Activated CD8-positive, alpha-beta T cell treated with anti-CD3 and anti-CD28 coated beads for 36 hours (primary cell): ENCODE measurements at places on chromosomes 2 and 18. TPM values are rescaled to one million over a fixed set of nuclear protein-coding genes. Genes with fewer than 3 reads are reported as not detected.
A peak's percentile ranks its signal among the peaks of the same experiment; 100 is the strongest.

The SP9 gene
- total RNA-seq: not detected

The ESPNL gene
- 0.11 TPM for total RNA-seq

The RBKS gene
- 7.2 TPM for total RNA-seq

The POTEC gene
- total RNA-seq: not detected

The GNAL gene
- total RNA-seq: not detected

The ARHGAP28 gene
- not detected for total RNA-seq

The KIF1A gene
- 10.2 TPM for total RNA-seq

The BCL2 gene
- 104 TPM for total RNA-seq

The BOD1L2 gene
- not detected for total RNA-seq

DNA sequence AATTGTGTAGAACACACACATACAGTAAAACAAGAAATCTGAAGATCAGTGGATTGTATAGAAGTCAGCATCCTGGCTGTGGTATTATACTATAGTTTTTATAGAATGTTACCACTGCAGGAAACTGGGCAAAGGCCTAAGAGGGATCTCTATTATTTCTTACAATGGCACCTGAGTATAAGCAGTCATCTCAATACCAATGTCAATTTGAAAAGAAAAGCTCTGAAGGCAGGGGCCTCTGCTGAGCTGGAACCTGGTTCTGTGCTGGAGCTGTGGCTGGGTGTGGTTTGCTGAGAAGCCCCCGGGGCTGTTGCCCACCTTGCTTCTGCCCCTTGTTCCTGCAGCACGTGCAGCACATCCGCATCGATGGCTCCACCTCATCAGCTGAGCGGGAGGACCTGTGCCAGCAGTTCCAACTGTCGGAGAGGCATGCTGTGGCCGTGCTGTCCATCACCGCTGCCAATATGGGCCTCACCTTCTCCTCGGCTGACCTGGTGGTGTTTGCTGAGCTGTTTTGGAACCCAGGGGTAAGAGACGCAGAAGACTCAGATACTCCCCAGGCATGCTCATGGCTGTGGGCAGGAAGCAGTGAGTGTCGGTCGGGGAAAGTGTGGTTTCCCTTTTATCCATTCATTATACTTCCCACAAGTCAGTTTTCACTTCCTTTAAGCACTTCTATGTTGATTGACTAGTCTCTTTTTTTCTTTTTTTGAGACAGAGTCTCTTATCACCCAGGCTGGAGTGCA lies 23.5 kb upstream of the RPL37A start:
- peak overlapping the region; percentile 44 for H3K27ac ChIP-seq
- peaks cover 28% of the 10 kb centered on the region for H3K4me1 ChIP-seq

DNA sequence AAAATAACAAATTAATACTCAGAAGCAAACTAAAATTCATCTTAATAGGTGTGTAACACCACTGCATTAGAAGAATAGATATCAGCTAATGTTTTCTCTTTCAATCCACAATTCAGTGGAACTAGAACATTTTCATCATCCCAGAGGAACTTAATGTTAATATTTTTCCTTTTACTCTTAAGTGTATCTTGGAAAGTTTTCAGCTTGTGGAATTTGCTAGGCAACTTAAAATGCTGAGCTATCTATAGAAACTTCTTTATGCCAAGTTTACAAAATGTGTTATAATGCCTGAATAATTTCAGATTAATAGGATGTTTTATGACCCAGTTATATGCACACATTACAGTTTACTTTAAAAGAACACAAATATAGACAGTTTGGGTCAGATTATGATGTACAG lies 86.6 kb upstream of the FAM237A start:
- no peak for DNase-seq
- no peak overlapping the region for H3K27ac ChIP-seq

DNA sequence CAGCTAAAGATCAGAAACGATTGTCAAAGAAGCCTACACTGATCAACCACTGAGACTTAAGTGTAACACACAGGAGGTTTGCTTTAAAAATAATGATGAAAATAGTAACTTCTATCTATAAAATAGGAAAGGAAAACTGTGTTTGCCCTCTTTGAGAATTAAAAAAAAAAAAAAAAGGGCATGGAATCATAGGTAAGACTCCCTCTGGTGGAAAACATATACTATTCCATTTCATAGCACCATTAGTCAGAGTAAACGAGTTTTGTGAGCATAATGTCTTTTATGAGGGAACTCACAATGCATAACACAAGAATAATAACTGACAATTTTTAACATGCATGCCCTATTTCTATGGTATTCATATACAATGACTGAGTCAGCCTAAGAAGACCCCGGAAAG lies 36.3 kb downstream of the SLC35F5 start:
- H3K4me3 ChIP-seq: no peak overlapping the region
- H3K4me1 ChIP-seq: no peaks in the 10 kb centered on the region
- H3K36me3 ChIP-seq: peaks cover 15% of the 10 kb centered on the region
- no peak for DNase-seq

DNA sequence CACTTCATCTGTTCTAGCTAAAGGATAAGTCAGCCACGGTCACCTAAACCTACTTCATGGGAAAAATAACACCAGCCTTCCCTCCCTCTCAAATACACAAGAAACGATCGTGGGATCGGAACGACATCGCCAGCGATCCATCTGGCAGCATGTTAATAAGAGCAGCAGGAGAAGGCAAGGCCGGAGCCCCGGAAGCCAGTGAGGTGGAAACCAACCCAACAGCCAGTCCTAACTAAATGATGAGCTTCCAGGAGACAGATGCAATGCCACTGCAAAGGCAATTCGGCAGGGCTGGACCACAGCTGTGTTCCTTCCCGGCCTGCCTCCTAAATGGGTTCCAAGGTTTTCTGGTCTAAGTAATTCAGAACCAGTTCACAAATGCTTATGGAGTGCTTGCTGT lies 117.5 kb downstream of the TMEM163 start:
- DNase-seq: no peak
- peaks cover 6% of the 10 kb centered on the region for H3K27me3 ChIP-seq
- H3K4me1 ChIP-seq: no peaks in the 10 kb centered on the region
- H3K4me3 ChIP-seq: no peak overlapping the region

GRCh38 chr18:24009246-24009645 lies 5.3 kb upstream of the TTC39C start:
- H3K4me3 ChIP-seq: no peak overlapping the region
- H3K36me3 ChIP-seq: no peaks in the 10 kb centered on the region
- no peaks in the 10 kb centered on the region for H3K27me3 ChIP-seq
- DNase-seq: no peak
- H3K27ac ChIP-seq: peak overlapping the region; percentile 25

DNA sequence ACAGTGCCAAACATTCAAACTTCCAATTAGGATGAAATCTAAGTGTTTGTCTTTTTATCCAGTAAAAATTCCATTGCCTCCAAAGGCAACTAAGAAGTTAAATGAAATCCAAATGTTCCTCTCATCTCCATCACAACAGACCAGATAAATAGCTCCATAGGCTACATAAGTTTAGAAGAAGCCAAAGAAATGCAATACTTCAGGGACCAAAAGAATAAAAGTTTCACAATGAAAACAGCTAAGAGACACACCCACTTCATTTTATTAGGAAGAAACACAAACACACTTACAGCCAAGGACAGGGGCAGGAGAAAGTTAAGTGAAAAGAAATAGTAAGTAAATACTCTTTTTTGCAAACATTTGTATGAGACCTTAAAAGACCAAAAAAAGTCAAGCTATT lies 88.5 kb upstream of the CCDC150 start:
- no peak overlapping the region for H3K27ac ChIP-seq
- no peaks in the 10 kb centered on the region for H3K4me1 ChIP-seq

DNA sequence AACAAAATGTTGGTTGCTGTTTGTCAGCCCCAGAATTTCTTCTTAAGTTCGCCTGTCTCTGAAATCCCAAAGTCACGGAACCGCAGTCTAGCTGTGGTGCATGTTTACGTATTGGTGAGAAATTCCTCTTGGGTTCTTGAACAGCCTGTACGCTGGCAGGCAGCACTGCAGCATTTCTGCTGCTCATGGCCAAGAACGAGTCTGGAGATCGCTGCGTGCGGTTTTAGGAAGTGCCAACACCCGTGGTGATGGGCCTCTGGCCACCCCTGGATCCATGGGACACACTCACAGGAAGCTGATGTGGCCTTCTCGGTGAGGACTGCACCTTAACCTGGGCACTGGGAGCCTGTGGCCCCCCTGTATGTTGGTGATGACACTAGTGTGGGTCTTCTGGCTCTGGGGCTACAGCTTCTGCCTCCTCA lies 23.7 kb downstream of the ASB1 start:
- no peak overlapping the region for H3K4me3 ChIP-seq
- no peaks in the 10 kb centered on the region for H3K27me3 ChIP-seq
- no peak for DNase-seq
- H3K4me1 ChIP-seq: peaks cover 6% of the 10 kb centered on the region
- H3K36me3 ChIP-seq: peaks cover 44% of the 10 kb centered on the region

DNA sequence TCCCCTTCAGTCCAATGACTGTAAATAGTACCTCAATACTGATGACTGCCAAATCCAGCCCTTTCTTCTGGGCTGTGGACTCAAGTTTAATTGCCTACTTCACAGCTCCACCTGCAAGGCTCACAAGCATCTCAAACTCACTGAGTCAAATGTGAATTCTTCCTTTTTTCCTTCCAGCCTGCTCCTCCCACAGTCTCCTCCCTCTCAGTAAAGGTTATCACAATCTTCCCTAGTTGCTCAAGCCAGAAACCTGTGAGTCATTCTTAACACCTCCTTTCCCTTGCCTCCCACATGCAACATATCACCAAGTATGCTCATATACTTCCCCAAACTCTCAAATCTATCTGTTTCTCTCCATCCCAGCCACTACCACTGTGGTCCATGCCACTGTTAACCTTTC lies 3.7 kb upstream of the MFSD6 start:
- no peaks in the 10 kb centered on the region for H3K36me3 ChIP-seq
- H3K4me1 ChIP-seq: peaks cover 1% of the 10 kb centered on the region
- H3K27ac ChIP-seq: no peak overlapping the region
- no peaks in the 10 kb centered on the region for H3K27me3 ChIP-seq

- H3K36me3 ChIP-seq: peaks cover 2% of the 10 kb centered on the region
- no peaks in the 10 kb centered on the region for H3K4me1 ChIP-seq
- H3K27me3 ChIP-seq: peaks cover 24% of the 10 kb centered on the region
- DNase-seq: no peak
Observed at GRCh38 chr2:78993518-78994148, 31.9 kb upstream of the REG3G start.

- H3K4me3 ChIP-seq: no peak overlapping the region
- DNase-seq: no peak
- H3K4me1 ChIP-seq: peaks cover 16% of the 10 kb centered on the region
- no peak overlapping the region for H3K27ac ChIP-seq
- no peaks in the 10 kb centered on the region for H3K27me3 ChIP-seq
- no peaks in the 10 kb centered on the region for H3K36me3 ChIP-seq
Observed at GRCh38 chr18:62372156-62372555, 47.0 kb downstream of the TNFRSF11A start.

DNA sequence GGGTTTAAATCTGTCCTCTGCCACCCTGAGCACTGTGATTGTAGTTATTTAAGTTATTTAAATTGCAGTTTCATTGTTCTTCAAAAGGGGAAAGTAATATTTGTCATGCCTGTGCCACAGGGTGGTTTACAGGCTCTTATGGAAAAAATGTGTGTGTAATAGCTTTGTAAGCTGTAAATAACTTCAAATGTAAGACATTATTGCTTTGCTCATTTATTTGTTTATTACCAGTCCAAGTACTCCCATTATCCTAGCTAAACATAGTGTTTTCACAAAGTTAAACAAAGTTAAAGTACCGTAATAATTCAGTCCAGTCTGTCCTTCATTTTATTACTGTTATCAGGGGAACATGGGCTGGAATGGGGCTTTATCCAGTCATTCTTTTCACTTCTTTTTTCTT lies 43.4 kb upstream of the IGFBP2 start:
- no peaks in the 10 kb centered on the region for H3K4me1 ChIP-seq
- peaks cover 3% of the 10 kb centered on the region for H3K27me3 ChIP-seq
- H3K36me3 ChIP-seq: no peaks in the 10 kb centered on the region
